ENCODE measurements at places on chromosomes 1 and 21.
A peak's percentile ranks its signal among the peaks of the same experiment; 100 is the strongest.

DNA sequence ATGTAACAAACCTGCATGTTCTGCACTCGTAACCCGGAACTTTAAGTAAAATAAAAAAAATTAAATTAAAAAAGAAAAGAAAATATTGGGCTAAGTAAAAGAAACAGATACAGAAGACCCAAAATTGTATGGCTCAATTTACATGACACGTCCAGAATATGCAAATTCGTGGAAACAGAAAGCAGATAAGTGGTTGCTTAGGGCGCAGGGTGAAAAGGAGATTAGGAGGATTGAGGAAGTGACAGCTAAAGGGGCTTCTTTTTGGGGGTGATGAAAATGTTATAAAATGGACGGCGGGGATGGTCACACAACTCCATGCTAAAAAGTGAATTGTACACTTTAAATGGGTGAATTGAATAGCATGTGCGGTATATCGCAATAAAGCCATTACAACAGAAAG is 27.4 kb upstream of the ZBTB21 start:
- no peak for DNase-seq

GRCh38 chr1:207259391-207259790 is 62.1 kb upstream of the CD55 start:
- no peak for DNase-seq

DNA sequence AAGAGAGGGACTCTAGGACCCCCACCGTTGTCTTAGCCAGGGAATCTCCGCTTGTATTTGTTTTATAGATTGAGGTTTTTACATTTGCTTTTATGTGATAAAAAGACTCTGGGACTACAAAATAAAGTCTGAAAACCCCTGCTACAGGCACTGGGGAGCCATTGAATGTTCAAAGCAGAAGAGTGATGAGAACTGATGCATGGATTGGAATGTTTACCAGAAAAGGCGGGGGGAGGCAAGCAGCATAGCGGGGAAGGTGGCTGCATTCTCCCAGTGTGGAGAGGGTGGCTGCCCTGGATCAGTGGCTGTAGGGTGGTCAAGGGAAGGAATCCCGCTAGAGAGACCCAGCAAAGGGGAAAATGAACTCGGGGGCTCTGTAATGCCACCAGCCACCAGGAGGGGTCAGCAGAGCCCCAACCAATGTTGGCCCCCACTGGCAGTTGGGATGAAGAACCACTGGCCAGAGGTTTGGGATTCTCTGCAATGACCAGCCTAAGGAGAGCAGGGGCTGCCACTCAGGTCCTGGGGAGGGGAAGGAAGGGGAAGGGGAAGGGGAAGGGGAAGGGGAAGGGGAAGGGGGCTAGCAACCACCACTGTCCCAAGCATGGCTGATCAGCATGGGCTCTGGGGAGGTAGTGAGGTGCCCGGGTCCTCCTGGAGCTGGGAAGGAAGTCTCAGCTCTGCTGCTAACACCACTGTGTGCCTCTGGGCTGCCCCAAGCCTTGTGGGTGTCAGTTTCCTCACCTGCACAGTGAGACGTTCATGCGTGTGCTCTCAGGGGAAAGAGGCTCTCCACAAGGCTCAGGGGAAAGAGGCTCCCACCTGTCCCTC is 19.2 kb upstream of the PEF1 start:
- peak; percentile 86 for DNase-seq

- DNase-seq: no peak
Observed at GRCh38 chr1:106676021-106676420, 380.5 kb upstream of the PRMT6 start.

DNA sequence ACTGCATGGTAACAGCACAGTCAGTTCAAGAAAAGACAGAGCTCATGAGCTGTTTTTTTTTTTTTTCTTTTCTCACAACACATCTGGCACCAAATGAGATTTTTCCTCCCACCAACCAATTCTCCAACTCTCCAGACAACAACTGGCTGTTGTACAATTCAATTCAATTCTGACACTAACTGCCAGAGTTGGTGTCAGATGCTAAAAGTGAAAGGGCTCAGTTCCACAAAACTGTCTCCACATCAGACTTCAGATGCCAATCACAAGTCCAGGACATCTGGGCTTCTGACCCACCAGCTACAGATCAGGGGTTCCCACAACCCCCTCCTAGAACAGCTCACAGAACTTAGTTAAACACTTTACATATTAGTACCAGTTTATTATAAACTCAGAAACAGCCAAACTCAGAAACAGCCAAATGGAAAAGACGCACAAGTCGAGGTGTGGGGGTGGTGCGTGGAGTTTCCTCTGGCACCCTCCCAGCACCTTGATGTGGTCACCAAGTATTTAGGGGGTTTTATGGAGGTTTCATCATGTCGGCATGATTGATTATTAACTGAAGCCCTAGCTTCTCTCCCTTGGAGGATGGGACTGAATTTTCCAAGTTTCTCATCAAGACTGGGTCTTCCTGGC is 39.2 kb upstream of the LRRC8D start:
- no peak for DNase-seq

GRCh38 chr1:88126467-88126866 is 557.6 kb upstream of the PKN2 start:
- no peak for DNase-seq

GRCh38 chr1:152143150-152143887 is 15.7 kb downstream of the RPTN start:
- DNase-seq: no peak

DNA sequence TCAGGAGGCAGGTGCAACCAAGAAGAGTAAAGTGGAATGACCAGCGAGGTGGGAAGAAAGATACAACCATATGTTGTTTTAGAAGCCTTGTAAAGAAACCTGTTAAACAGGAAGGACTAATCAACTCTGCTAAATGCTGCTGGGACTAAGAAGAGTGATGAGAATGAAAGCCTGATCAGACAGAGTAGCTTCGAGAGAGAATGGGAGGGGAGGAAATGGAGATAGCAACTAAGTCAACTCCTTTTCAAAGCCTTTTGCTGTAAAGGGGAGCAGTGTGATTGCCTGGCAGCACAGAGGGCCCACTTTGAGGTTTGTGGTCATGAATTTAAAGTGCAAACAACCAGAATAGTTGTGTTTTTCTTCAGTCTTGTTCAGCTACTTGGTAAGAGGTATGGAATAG is 31.4 kb downstream of the SLC30A7 start:
- no peak for DNase-seq

DNA sequence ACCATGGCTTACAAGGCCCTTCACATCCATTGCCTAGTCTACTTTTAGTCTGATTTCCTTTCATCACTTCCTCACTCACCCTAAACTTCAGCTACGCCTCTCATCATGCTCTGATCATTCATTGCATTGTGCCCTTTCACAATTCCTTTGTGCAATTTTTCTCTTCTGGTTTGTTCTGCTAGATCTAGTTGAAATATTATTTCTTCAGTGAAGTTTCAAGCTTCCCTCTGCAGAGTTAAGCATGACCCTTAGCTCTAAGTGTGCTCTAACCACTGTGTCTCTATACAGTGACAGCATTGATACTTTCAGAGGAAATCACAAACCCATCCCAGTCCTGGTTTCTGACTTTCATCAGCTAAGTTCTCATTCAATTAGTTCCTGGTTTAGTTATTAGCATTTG is 166.1 kb downstream of the PLA2G4A start:
- no peak for DNase-seq

DNA sequence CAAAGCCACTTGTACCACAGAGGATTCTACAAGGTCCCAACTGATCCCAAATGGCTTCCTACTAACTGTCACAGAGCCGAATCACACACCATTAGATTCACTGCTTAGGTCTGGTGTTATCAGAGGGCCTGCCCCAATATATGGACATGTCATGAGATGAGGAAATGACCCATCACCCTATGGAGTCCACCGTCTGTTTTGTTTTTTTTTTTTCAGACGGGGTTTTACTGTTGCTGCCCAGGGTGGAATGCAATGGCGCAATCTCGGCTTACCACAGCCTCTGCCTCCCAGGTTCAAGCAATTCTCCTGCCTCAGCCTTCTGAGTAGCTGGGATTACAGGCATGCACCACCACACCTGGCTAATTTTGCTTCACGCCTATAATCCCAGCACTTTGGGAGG is 83.8 kb upstream of the ETS2 start:
- DNase-seq: no peak

GRCh38 chr1:61782771-61783170 is 40.5 kb downstream of the PATJ start:
- peak; percentile 24 for DNase-seq

- no peak for DNase-seq
Observed at GRCh38 chr21:24852610-24853195, 754.6 kb downstream of the MRPL39 start.

DNA sequence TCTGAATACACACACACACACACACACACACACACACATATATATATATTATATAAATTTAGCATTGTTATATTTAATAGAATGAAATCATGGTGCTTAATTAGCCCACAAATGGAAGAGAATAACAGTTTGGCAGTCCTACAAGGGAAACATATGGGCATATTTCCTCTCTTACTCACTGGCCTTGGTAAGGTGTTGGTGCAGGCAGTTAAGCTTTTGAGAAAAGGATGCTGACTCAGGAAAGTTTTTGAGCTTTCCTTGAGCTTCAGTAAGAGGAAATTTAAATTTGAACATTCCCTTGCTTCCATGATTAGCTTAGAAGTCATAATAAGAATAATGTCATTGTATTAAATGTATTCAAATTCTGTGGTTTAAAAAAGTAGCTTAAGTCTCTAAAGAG is 37.0 kb upstream of the B3GALT5 start:
- DNase-seq: no peak
